ENCODE measurements at places on chromosomes 6 and 20. TPM values are rescaled to one million over a fixed set of nuclear protein-coding genes. Genes with fewer than 3 reads are reported as not detected.

Gene ARMC2
- 24.1 TPM for polyA plus RNA-seq

Gene CPXM1
- 84.4 TPM for polyA plus RNA-seq

- H3K4me1 ChIP-seq = no peaks in the 10 kb centered on the region
- no peaks in the 10 kb centered on the region for H3K27me3 ChIP-seq
Observed at GRCh38 chr6:109496036-109496772, 13.2 kb upstream of the ZBTB24 start.

DNA sequence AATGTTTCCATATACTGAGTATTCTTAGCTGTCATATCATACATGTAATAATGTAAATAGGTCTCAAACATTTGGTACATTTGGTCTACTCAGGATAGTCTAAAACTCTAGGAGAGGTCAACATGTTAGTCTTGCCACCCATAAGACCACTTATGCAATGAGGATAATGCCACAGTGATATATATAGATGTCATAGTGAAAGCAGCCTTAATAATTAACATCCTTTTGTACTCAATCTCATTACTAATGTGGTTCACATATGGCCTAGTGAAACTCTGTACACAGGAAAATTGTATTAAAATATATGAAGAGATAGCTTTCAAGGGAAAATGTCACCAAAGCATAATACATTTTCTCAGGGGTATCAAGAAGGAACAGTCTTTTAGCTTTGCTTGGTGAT is 577.9 kb downstream of the TFAP2B start:
- H3K4me1 ChIP-seq = no peaks in the 10 kb centered on the region
- no peaks in the 10 kb centered on the region for H3K27me3 ChIP-seq
- no peak overlapping the region for H3K27ac ChIP-seq
- H3K36me3 ChIP-seq = no peaks in the 10 kb centered on the region

- H3K27ac ChIP-seq = no peak overlapping the region
- H3K4me1 ChIP-seq = no peaks in the 10 kb centered on the region
- H3K4me3 ChIP-seq = no peak overlapping the region
- no peaks in the 10 kb centered on the region for H3K27me3 ChIP-seq
- DNase-seq = no peak
Observed at GRCh38 chr6:75178757-75179156, 27.1 kb downstream of the COL12A1 start.

Gene CLPSL1
- not detected for polyA plus RNA-seq

GRCh38 chr20:59138114-59138748 is 25.4 kb upstream of the ZNF831 start:
- H3K27me3 ChIP-seq = no peaks in the 10 kb centered on the region
- no peaks in the 10 kb centered on the region for H3K36me3 ChIP-seq
- no peaks in the 10 kb centered on the region for H3K4me1 ChIP-seq
- no peak for DNase-seq

Gene CTAGE9
- not detected for polyA plus RNA-seq

DNA sequence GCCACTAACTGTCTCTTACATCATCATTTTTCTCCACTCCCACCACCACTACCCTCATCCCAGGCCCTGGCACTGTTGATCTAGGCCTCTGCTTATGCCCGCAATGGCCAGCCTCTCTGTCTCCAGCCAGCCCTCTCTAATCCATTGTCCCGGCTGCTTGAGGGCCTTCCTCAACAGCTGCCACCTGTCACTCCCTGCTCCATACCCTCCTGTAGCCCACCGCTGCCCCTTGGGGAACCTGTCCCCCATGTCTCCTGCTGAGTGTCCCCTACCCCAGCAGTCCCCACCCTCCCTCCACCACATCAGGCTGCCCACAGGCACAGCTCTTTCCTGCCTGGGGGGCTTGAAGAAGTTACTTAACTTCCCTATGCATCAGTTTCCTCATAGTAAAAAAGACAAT is 13.4 kb downstream of the TEAD3 start:
- DNase-seq = no peak
- H3K27me3 ChIP-seq = no peaks in the 10 kb centered on the region
- H3K4me1 ChIP-seq = peaks cover 26% of the 10 kb centered on the region

Gene PBOV1
- 0.11 TPM for polyA plus RNA-seq

DNA sequence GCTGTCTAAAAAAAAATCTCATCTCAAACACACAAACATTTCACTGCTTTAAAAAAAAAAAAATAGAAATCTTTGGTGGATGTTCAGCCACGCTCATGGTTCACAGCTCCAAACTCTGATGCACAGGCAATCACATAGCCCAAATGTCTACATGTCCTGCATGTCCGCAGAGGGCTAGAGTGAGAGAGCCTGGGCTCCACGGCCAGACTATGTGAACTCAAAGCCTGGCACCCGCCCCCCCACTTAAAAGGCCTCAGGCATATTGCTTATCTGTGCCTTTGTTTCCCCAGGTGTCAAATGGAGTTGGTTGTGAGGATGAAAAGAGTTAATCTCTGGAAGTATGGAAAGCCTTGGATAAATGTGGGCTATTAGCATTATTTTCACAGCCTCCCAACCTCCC is 10.5 kb upstream of the PTGIS start:
- peaks cover 10% of the 10 kb centered on the region for H3K4me1 ChIP-seq
- H3K27me3 ChIP-seq = no peaks in the 10 kb centered on the region
- H3K4me3 ChIP-seq = no peak overlapping the region
- no peak for DNase-seq

Gene CAGE1
- 0.09 TPM for polyA plus RNA-seq

DNA sequence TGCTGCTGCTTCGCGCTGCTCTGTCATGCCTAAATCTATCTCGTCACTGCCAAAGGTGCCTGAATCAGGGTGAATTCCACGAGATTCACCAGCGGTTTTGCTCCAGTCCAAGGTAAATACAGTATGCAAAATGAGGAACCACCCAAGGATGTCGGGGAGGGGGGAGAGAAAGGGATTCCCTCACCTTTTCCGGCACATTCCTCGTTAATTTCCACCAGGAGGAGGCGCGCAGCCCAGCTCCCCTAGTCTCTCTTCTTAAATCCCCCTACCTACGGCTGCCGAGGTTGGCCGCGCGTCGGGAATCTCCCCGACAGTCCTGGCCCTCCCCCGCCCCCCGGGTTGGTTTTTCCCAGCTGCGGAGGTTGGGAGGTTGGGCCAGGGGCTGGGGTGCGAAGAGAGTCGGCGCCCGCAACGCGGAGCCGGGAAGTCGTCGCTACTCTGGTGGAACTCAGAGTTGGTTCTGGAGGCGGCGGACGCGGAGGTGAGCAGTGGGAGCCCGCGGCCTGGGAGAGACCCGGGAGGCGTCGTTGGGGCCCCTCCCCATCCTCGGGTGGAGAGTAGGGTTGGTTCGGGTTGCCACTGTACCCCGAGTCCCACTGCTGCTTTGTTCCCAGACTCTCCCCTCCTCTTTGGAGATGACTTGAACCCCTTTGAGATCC is at the start of gene TPBG:
TPBG (plus strand) TSS at position 390 of the 659 bp plus-strand sequence. CDS start 1,145 bp downstream, outside the sequence.
- peaks cover 7% of the 10 kb centered on the region for H3K27me3 ChIP-seq
- H3K36me3 ChIP-seq = no peaks in the 10 kb centered on the region
- peak within 1 kb of the TSS; percentile 60 for H3K27ac ChIP-seq
- no peaks in the 10 kb centered on the region for H3K4me1 ChIP-seq
- peak within 1 kb of the TSS; percentile 58 for H3K4me3 ChIP-seq

DNA sequence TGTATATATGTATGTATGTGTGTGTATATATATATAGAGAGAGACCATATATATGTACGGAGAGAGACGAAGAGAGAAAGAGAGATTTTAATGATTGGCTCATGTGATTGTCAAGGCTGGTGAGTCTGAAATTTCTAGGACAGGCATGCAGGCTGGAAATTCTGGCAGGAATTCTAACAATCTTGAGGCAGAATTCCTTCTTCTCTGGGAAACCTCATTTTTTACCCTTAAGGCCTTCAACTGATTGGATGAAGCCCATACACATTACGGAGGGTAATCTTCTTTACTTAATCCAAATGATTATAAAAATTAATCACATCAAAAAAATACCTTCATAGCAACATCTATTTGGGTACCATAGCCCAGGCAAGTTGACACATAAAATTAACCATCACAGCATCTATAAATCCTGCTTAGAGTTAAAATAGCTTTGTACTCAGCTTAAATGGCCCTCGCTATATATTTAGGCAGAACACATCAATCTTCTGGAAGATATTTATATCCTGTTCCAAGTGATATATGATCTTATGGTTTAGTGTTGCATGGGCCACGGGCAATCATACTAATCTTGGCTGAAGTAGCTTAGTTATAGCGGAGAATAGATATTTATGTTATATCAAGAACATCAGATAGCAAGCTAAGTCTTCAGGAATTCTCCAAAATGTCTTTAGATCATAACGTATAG is 36.6 kb downstream of the ABRACL start:
- no peaks in the 10 kb centered on the region for H3K36me3 ChIP-seq
- no peak for DNase-seq
- no peak overlapping the region for H3K4me3 ChIP-seq

- H3K27me3 ChIP-seq = peaks cover 31% of the 10 kb centered on the region
- no peaks in the 10 kb centered on the region for H3K4me1 ChIP-seq
- no peak overlapping the region for H3K4me3 ChIP-seq
- no peaks in the 10 kb centered on the region for H3K36me3 ChIP-seq
- no peak for DNase-seq
Observed at GRCh38 chr6:28176373-28176772, 34.7 kb downstream of the ZKSCAN8 start.

DNA sequence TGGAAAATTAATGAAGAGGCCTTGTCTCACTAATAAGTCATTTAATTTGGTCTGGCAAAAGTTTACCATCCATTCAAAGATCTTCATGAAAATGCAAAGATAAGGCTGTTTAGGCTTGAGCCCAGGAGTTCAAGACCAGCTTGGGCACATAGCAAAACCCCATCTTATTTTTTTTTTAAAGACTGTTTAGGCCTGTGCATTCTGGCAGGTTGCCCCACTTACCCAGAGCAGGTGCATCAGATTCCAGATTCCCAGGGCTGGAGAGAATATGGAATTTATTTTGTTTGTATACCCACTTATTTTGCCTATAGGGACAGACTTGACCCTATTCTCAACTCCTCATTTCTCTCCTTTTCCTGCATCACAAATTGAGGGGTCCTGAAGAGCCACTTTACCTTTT is 5.7 kb downstream of the FOXO3 start:
- peak overlapping the region; percentile 99 for H3K27ac ChIP-seq
- DNase-seq = no peak
- no peak overlapping the region for H3K4me3 ChIP-seq
- peaks cover 34% of the 10 kb centered on the region for H3K4me1 ChIP-seq
- no peaks in the 10 kb centered on the region for H3K27me3 ChIP-seq

- peak; percentile 81 for DNase-seq
- no peak overlapping the region for H3K4me3 ChIP-seq
- no peaks in the 10 kb centered on the region for H3K36me3 ChIP-seq
Observed at GRCh38 chr20:63381781-63382431, 20.8 kb upstream of the CHRNA4 start.

Gene SIRPB2
- polyA plus RNA-seq = 2.8 TPM

Gene ZBTB12
- polyA plus RNA-seq = 23.0 TPM

GRCh38 chr20:7151676-7152470 is 384.4 kb downstream of the BMP2 start:
- no peak overlapping the region for H3K4me3 ChIP-seq
- no peaks in the 10 kb centered on the region for H3K4me1 ChIP-seq
- no peak overlapping the region for H3K27ac ChIP-seq
- no peaks in the 10 kb centered on the region for H3K36me3 ChIP-seq
- DNase-seq = no peak
- no peaks in the 10 kb centered on the region for H3K27me3 ChIP-seq

GRCh38 chr6:34045771-34046170 is 100.1 kb downstream of the GRM4 start:
- DNase-seq = no peak
- H3K27me3 ChIP-seq = no peaks in the 10 kb centered on the region
- no peak overlapping the region for H3K27ac ChIP-seq
- no peaks in the 10 kb centered on the region for H3K4me1 ChIP-seq
- no peaks in the 10 kb centered on the region for H3K36me3 ChIP-seq

Gene FRMD1
- 6.1 TPM for polyA plus RNA-seq

GRCh38 chr6:137475103-137475502 is 19.1 kb downstream of the OLIG3 start:
- H3K36me3 ChIP-seq = no peaks in the 10 kb centered on the region
- peaks cover 5% of the 10 kb centered on the region for H3K27me3 ChIP-seq
- DNase-seq = no peak
- H3K4me1 ChIP-seq = no peaks in the 10 kb centered on the region

GRCh38 chr20:23412026-23412425 is 9.3 kb downstream of the NAPB start:
- no peak for DNase-seq
- H3K4me1 ChIP-seq = no peaks in the 10 kb centered on the region
- H3K27ac ChIP-seq = no peak overlapping the region
- no peaks in the 10 kb centered on the region for H3K27me3 ChIP-seq

DNA sequence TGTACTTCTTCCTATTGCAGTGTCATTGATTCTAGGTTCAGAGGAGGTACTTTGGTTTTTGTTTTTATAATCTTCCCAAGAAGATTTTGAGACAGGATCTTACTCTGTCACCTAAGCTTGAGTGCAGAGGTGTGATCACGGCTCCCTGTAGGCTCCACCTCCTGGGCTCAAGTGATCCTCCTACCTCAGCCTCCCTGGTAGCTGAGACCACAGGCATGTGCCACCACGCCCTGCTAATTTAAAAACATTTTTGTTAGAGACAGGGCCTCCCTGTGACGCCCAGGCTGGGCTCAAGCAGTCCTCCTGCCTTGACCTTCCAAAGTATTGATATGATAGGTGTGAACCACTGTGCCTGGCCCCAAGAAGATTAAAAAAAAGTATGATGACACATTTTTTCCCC is 3.4 kb upstream of the SLC17A5 start:
- no peak overlapping the region for H3K4me3 ChIP-seq
- H3K36me3 ChIP-seq = no peaks in the 10 kb centered on the region
- H3K27me3 ChIP-seq = no peaks in the 10 kb centered on the region
- peaks cover 3% of the 10 kb centered on the region for H3K4me1 ChIP-seq
- H3K27ac ChIP-seq = no peak overlapping the region

Gene PTCRA
- 0.58 TPM for polyA plus RNA-seq

GRCh38 chr20:43776691-43777090 is 49.9 kb upstream of the GTSF1L start:
- no peak overlapping the region for H3K27ac ChIP-seq
- H3K36me3 ChIP-seq = no peaks in the 10 kb centered on the region
- no peaks in the 10 kb centered on the region for H3K4me1 ChIP-seq
- no peak for DNase-seq

DNA sequence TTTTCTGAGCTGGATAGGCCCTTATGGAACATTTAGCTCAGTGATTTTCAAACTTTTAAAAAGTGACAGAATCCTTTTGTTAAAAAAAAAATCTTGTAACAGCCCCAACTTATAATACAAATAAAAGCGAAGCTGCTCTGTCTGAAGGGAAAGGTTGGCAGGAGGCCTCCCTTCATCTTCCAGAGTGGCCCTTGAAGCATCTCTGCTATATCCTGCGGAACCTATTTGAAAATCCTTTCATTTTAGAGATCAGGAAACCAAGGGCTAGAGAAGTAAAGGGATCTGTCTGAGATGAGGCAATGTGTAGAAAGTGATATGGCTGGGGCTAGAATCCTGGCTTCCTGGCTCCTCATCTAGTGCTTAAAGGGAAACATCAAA is 107.8 kb downstream of the UBE3D start:
- no peaks in the 10 kb centered on the region for H3K36me3 ChIP-seq
- H3K4me1 ChIP-seq = no peaks in the 10 kb centered on the region
- no peak overlapping the region for H3K27ac ChIP-seq
- no peak overlapping the region for H3K4me3 ChIP-seq
